ENCODE measurements at places on chromosomes 2 and 18.

- no peak overlapping the region for H3K27ac ChIP-seq
- H3K4me3 ChIP-seq: no peak overlapping the region
- H3K4me1 ChIP-seq: peaks cover 39% of the 10 kb centered on the region
- DNase-seq: no peak
- no peaks in the 10 kb centered on the region for H3K27me3 ChIP-seq
- H3K36me3 ChIP-seq: peaks cover 10% of the 10 kb centered on the region
These were observed 5.7 kb downstream of the SP140 start for GRCh38 chr2:230231251-230231650.

GRCh38 chr2:172662099-172662498 lies 73.5 kb upstream of the RAPGEF4 start:
- no peak for DNase-seq
- H3K4me1 ChIP-seq: no peaks in the 10 kb centered on the region
- no peak overlapping the region for H3K27ac ChIP-seq
- no peaks in the 10 kb centered on the region for H3K27me3 ChIP-seq
- H3K4me3 ChIP-seq: no peak overlapping the region
- no peaks in the 10 kb centered on the region for H3K36me3 ChIP-seq

DNA sequence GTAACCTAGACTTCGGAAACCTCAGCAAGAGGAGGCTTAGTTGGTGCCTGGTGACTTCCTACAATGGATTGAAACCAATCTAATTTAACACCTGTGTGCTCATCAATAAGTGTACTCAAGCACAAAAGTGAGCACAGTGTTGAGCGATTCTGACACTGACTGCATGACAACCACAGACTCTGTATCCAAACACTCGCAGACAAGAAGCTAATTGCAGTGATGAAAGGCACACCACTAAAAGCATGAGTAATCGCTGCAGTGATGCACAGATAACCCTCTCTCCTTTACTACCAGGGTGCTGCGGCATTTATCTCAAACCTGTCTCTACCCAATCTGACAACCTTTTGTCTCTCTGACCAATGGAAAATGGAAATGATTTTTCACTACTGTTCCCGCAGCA lies 168.1 kb downstream of the AFF3 start:
- no peaks in the 10 kb centered on the region for H3K4me1 ChIP-seq
- H3K36me3 ChIP-seq: no peaks in the 10 kb centered on the region
- H3K4me3 ChIP-seq: no peak overlapping the region
- DNase-seq: no peak
- no peak overlapping the region for H3K27ac ChIP-seq

DNA sequence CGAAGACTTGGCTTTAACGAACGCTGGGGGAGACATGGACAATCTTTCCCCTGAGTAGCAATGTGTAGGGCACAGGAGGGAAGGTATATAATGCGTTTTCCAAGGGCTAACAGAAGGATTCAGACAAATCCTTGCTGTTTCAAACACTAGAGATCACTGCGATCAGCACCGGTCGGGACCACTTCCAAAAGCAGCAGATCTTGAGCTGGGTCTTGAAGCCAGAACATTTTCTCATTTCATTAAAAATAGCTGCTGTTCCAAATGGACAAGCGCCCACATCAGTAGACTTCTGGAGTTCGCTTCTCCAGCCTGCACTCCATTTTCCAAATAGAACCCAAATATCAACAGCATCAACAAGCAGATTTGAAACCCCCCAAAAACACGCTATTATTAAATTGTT lies 65.1 kb upstream of the MAPRE2 start:
- no peaks in the 10 kb centered on the region for H3K4me1 ChIP-seq
- H3K27ac ChIP-seq: no peak overlapping the region
- H3K4me3 ChIP-seq: no peak overlapping the region
- H3K36me3 ChIP-seq: no peaks in the 10 kb centered on the region
- H3K27me3 ChIP-seq: peaks cover 3% of the 10 kb centered on the region
- DNase-seq: no peak

GRCh38 chr2:69669666-69670065 lies 26.1 kb upstream of the AAK1 start:
- peaks cover 7% of the 10 kb centered on the region for H3K4me1 ChIP-seq
- no peak overlapping the region for H3K27ac ChIP-seq

DNA sequence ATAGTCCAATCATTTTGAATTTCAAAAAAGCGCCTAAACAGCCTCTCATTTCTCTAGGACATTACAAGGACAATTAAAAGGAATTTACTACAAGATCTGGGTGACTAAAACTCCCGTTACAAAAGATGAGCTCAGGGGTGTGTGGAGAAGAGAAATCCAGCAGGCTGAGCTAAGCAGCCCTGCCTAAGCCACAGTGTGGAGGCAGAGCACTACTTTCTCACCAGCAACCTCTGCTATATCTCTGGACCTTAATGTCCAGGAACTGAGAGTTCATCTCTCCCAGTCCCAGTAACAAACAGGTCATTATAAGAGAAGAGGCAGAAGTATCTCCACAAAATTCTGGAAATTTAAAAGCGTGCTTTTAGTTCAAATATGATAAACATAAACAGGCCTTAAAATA lies 18.9 kb upstream of the ANKRD62 start:
- H3K27ac ChIP-seq: no peak overlapping the region
- H3K27me3 ChIP-seq: peaks cover 2% of the 10 kb centered on the region
- no peak for DNase-seq
- no peaks in the 10 kb centered on the region for H3K36me3 ChIP-seq

DNA sequence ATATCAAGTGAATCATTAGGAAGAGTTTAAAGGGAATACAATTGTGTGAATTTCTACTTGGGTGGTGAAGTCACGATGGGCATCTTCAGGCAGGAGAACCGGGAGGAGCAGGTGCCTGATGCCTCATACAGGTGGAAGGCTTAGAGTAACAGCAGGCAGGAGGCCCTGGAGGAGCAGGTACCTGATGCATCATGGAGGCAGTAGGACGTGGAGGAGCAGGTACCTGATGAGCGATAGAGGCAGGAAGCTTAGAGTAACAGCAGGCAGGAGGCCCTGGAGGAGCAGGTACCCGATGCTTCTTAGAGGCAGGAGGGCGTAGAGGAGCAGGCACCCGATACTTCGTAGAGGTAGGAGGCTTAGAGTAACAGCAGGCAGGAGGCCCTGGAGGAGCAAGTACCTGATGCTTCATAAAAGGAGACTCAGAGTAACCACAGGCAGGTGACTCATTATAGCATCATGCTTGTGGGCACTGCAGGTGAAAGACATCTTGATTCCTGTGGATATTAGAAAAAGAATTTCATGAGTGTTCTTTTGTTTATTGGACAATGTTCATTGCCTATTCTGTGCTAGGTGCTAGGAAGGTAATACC lies 133.9 kb downstream of the ATP9B start:
- no peak overlapping the region for H3K27ac ChIP-seq

Data from naive thymus-derived CD4-positive, alpha-beta T cell (primary cell).